Cardiac septum (tissue), 1 donor: ENCODE measurements at places on chromosomes 16 and 17. TPM values are rescaled to one million over a fixed set of nuclear protein-coding genes. Genes with fewer than 3 reads are reported as not detected.

The HBZ gene
- not detected for total RNA-seq

DNA sequence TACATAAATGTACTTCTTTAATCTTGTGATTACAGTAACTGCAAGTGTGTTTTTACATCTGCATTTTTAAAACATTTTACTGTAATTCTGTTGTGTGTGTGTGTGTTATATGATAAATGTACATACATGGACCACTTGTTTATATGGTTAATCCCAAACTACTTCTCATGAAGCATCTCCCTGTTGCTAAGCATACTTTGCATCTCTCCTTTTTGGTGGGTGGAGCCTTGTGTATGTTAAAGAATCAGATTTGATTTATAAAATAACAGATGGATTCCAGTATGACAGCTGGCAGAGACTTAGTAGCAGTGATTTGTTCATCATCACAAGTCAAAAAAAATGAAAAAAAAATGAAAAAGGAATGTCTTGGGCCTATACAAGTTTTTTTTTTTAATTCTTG, 56.0 kb upstream of the RHBDL3 start:
- DNase-seq, result no peak

The MT2A gene
- total RNA-seq, result 108 TPM

The KRT14 gene
- not detected for total RNA-seq

GRCh38 chr17:35716897-35717465, 14.5 kb upstream of the RASL10B start:
- no peak for DNase-seq

GRCh38 chr16:21338537-21339268, 60.6 kb upstream of the CRYM start:
- DNase-seq, result no peak

The G6PC1 gene
- total RNA-seq, result not detected
